ENCODE measurements at places on chromosomes 12 and 14.

DNA sequence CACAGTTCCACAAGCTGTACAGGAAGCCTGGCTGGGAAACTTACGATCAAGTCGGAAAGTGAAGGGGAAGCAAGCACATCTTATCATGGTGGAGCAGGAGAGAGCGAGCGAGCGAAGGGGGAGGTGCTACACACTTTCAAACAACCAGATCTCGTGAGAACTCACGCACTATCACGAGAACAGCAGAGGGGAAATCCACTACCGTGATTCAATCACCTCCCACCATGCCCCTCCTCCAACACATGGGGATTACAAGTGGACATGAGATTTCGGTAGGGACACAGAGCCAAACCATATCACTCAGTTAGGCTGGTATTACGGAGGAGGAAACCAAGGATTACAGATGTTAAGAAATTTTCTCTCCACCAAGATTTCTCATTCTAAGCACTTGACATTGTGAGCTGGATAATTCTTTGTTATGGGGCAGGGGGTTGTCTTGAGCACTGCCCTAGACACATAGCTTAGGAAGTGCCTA, 262.0 kb upstream of the G2E3 start:
- DNase-seq = peak; percentile 42

GRCh38 chr14:31207287-31207754, 272 bp downstream of the HECTD1 start:
- DNase-seq = no peak

GRCh38 chr14:99273766-99274345, 1.9 kb upstream of the BCL11B start:
- DNase-seq = peak; percentile 71

- DNase-seq = no peak
Measured at GRCh38 chr12:123095078-123095881, 55.6 kb downstream of the PITPNM2 start.

GRCh38 chr14:81536241-81536771, 2.7 kb upstream of the SEL1L start:
- DNase-seq = no peak

- DNase-seq = no peak
Measured at GRCh38 chr12:65327207-65328076, 49.0 kb downstream of the MSRB3 start.

Measured in activated CD4-positive, alpha-beta T cell treated with anti-CD3 and anti-CD28 coated beads for 36 hours (primary cell).